Kidney capillary endothelial cell (primary cell): ENCODE measurements at places on chromosomes 12 and 14.

GRCh38 chr12:106452309-106452708, 94.8 kb downstream of the POLR3B start:
- DNase-seq = no peak

GRCh38 chr14:55238019-55238680, 33.1 kb upstream of the FBXO34 start:
- DNase-seq = no peak

DNA sequence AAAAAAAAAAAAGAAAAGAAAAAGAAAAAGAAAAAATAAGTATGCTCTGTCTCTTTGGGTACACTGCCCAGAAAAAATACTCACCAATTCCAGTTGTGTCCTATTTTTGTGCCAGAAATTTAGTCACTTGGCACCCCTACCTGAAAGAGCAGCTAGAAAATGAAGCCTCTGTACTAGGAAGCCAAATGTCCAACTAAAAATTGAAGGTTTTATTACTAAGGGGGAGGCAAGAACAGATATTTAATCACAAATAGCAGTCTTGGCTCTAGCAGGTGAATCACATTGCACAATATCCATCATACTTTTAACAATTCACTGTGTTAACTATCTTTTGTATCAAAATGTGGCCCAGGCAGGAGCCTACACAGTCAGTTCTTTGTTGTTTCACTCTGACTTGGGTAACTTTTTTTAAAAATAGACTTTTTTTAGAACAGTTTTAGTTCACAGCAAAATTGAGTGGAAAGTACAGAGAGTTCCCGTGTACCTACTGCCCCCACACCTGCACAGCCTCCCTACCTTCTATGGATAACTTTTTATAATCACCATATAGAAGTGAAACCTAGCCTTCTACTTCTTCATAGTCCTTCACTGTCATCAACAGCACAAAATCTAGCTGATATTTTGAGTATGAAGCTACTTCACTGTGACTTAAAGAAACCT, 87.1 kb upstream of the ATF7IP start:
- DNase-seq = no peak

GRCh38 chr14:79056879-79057278, 886.7 kb downstream of the NRXN3 start:
- DNase-seq = no peak

DNA sequence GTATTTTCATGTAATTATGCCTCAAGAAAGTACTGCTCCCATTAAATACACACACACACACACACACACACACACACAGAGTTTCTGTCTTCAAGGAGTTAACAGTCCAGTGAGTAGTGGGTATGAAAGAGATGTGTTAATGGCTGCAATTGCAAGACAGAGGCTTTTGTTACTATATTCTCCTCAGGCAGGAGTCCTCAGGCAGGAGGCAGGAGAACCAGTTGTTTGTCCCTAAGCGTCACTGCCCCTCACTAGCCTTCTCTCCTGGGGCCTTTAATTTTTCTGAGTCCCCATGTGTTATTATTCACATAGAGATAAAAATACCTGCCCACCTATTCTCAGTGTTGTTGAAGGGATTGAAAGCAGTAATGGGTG, 31.2 kb downstream of the DAD1 start:
- no peak for DNase-seq

GRCh38 chr14:39731912-39732311, 299.7 kb upstream of the FBXO33 start:
- DNase-seq = no peak

- no peak for DNase-seq
Observed at GRCh38 chr14:89171628-89172027, 245.4 kb downstream of the FOXN3 start.

DNA sequence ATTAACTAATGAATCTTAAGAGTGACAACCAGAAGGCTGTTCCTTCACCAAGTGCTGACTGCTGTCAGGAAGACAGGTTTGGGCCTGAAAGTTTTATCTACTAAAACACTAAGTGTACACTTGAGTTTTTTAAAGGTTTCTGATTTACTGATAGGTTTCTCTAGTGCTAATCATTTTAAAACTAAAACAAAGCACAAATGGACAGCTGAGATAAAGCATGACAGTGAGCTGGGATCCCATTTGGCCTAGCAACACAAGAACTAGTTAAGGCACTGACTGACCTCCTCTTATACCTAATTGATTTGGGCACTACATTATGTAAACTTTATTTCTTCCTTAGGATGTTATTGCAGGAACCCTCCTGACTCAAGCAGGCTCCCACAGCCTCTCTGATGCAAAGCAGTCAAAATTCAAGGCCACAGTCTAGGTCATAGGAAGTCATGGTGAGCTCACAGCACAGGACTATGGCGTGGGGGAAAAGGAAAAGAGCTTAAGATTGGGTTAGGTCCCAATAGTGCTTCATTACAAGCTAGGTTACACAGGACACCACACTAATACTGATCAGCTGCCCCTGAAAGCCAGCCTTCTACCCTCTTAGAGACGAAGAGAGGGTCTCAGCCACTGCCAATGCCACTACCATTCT, 3.5 kb downstream of the STXBP6 start:
- no peak for DNase-seq

DNA sequence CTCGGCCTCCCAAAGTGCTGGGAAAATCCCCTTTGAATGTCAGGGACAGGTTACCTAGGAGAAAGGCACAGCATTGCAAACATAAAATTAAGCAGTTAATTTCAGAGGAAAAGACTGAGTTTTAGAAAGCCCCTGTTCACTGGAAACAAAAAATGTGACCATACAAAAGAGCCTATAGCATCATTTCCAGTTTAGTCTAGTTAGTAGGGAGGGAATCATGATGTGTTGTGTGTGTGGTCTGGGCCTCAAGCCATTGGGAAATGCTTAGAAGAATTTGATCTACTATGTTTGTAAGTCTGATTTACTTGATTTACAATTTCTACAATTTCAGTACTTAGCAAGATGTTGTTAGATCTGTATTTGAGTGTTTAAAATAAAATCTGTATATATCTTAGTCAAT, 47.1 kb upstream of the RERG start:
- DNase-seq = no peak

- DNase-seq = no peak
Observed at GRCh38 chr12:122013791-122014590, 7.7 kb upstream of the BCL7A start.

DNA sequence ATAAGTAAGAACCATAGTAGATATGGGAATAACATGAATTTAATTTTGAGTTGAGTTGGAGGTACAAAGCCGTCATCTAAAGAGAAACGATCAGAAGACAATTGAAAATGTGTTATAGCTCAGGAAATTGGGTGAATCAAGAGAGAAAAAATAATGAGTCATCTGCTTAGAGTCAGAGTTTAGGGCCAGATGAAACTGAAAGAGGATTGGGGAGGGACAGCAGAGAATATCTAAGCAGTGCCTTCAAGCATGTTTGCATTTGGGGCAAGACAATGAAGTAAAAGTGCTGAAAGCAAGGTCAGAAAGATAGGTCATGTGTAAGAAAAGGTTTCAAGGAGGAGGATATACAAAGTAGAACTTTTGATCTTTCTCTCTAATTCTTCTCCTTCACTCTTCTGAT, 49.4 kb downstream of the SLC15A5 start:
- no peak for DNase-seq

DNA sequence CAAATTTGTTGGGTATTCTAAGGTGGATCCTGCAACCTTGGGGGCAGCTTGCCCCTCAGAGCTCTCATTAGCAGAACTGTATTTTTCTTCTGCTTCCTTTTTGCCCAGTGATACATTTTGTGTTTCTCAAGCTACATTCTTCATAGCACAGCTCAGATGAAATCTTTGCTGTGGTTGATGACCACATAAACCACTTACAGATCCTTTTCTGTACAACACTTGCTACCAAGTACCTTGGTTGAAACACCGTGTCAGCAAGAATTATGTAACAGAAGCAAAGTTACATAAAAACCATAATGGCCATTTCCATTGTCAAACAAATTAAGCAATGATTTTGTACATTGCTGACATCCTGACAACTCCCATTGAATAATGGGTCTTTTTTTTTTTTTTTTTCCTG, 9.7 kb upstream of the PLBD1 start:
- DNase-seq = no peak

- no peak for DNase-seq
Observed at GRCh38 chr14:100615736-100616695, 28.8 kb upstream of the BEGAIN start.

GRCh38 chr14:45135156-45135555, 574 bp upstream of the FANCM start:
- DNase-seq = no peak

GRCh38 chr14:89500303-89500702, 83.3 kb upstream of the FOXN3 start:
- DNase-seq = no peak

DNA sequence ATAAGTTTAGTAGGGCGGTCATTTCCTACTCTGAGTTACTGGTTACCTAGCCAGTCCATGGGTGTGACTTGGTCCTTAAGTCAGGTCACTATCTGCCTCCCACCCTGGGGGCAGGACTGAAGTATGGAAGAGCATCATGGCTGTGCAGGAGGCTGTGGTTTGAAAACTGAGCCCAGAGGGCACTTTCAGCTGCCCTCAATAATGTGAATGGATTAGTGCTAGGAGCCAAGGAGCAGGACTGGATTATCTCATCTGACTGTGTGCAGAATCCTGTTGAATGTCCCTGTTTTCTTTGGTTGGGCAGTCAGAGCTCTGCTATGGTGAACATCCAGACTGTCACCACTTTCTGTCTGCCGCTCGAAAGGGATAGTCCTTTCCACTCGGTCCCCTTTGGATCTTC, 1.6 kb downstream of the ATXN7L3B start:
- DNase-seq = no peak

DNA sequence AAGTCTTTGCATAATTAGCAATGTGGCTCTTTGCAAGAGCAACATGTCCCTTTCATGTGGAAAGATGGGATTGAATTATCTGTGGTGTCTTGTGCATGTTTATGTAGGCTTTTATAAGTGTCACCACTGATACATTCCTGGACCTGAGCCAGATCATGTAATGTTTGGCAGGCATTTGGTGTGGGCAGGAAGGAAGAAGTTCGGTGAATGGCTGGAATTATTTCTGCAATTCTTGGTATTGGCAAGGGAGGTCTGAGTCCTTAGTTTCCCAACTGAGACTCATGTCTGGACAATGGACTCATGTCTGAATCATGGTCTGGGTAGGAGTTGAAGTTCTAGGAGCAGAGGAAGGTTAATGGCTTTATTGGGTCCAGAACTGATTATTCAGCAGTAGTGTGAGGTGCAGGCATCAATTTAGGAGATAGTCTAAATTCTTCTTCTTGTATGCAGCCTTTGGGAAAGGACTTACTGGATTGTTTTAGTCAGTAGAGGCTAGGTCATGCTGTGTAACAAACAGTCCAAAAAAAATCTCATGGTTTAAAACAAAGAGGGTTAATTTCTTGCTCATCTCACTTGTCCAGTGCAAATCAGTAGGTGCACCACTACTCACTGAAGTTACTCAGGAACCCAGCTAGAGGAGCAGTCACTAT, 186.5 kb upstream of the LHX5 start:
- no peak for DNase-seq

DNA sequence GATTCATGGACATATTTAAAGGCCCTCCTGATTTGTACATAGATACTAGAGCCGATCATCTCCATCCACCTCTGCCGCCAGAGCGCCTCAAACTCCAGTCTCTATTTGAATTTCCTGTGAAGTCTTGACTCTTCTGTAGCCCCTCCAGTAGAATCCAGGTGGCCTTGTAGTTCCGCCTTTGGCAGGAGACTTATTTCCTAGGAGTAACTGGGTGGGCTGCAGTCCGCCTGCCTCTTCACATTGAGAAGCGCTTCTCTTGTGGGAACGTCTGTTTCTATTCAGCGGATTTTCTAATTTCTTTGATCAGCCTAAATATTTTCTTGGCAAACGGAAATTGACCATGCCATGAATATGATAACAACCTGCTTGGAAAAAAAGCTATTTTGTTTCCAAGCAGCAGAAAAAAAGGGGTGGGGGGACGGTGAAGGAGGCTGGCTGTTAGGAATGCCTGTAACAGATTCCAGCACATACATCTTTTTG, 9.0 kb upstream of the SIX1 start:
- no peak for DNase-seq

DNA sequence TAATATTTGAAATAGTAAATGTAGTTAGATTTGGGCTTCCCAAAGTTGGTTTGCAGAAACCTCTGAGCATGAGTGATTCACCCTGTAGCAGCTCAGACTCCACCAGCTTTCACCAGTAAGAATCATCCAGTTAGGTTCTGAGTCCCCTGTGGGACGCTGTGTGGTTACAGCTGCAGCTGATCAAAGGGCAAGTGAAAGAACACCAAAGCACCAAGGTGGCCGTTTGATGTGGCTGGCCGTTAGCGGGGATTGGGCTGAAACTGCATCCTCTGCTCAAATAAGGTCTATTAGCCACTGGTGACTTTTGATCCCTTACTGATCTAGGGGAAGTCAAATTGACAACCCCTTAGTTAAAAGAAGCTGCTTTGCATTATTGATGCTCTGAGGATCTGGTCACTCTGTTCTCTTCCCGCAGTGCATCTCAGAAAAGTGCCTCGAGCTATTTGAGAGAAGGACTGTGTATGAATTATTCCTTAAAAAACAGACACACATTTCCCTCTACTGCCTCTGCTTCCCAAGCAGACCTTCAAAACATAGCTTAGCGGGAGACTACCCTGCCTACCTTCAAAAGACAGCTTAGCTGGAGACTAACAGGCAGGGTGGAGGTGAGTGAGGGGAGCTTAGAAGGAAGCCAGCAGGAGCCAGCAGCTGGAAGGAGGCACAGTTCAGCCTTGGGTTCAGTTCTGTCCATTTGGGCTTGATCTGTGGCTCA, 3.7 kb downstream of the ABHD12B start:
- DNase-seq = no peak

DNA sequence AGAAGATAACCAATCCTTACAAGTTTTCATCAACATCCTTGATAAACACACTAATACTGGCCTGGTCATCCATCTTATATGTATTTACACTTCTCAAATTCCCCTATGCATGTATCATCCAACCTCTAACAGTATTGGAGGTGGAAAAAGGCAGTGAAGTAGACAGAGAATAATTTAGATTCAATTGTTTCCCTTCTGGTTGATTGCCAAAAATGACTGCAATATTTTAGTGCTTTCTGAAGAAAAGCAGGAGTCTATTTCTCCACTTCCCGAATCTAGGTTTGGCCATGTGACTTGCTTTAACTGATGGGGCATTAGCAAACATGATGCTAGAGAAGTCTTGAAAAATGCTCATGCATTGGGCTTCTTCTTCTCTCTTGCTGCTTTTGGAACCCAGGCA, 78.3 kb upstream of the METAP2 start:
- DNase-seq = no peak

DNA sequence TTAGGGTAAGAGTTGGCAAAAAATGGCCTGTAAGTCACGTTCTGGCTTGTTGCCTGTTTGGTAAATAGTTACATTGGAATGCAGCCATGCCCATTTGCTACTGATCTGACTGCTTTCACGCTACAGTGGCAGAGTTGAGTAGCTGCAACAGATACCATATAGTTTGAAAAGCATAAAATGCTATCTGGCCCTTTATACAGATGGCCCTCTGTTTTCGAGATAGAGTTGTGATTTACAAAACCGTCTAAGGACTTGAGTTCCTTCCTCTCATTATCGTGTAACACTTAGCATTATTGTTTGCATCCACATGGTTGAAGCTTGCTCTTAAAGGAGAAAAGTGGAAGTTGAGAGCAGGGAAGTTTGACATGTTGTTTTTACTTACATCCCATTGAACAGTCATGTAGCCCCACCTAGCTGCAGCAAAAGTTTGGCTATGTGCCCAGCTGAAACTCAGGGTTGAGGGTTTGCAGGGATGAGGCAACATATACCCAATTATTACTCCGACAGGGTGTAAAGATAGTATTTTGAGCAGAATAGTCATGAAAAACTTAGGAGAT, 11.3 kb upstream of the SCFD1 start:
- DNase-seq = no peak
